ENCODE measurements at places on chromosomes 4 and X.

GRCh38 chr4:113760094-113760794 lies 1.3 kb downstream of the CAMK2D start:
- peak; percentile 10 for DNase-seq

- no peak for DNase-seq
Measured at GRCh38 chr4:157888281-157888680, 284.5 kb downstream of the GASK1B start.

GRCh38 chr4:26822546-26822945 lies 38.1 kb upstream of the STIM2 start:
- no peak for DNase-seq

GRCh38 chr4:110088670-110089069 lies 109.7 kb downstream of the ELOVL6 start:
- no peak for DNase-seq

GRCh38 chr4:71445811-71446210 lies 107.0 kb downstream of the SLC4A4 start:
- DNase-seq, result no peak

DNA sequence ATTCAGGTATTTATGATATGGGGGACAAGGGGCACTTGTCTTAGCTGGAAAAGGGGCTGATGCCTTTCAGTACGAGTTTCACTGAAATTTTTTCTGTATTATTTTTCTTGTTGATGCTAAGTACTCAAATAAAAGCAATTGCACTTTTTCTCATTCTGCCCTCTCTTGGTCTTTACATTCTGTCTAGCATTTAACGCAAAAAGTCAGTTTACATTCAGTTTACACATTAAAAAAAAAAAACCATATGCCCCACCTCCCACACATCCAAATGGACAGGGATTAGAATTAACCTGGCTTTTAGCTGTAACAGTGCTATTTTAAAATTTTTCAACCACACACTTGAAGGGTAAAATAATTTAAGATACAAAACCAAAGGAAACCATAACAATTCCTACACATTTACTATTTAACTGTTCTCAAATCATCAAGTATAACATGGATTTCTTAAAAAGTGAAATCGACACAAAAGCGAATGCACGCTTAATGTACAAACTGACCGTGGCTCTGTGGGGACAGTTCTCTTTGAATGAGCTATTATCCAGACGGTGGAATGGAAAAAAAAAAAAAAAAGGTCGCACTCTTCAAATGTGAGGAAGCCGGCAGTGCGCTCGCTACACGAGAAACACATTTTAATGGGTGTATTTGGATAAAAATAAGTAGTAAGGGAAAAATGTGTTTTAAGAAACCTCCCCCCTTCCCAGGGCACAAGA lies 1.4 kb downstream of the AMMECR1 start:
- DNase-seq, result no peak

GRCh38 chrX:72060196-72060920 lies 71.4 kb downstream of the RTL5 start:
- DNase-seq, result no peak

GRCh38 chrX:12779534-12779933 lies 11.7 kb upstream of the PRPS2 start:
- no peak for DNase-seq

- no peak for DNase-seq
Measured at GRCh38 chrX:35728481-35728880, 69.7 kb upstream of the MAGEB16 start.

- no peak for DNase-seq
Measured at GRCh38 chr4:147039976-147040575, 94.4 kb upstream of the TTC29 start.

- DNase-seq, result no peak
Measured at GRCh38 chr4:176549161-176549865, 229.5 kb downstream of the SPCS3 start.

GRCh38 chr4:88230969-88231771 lies 53.2 kb downstream of the PPM1K start:
- no peak for DNase-seq

GRCh38 chr4:663438-664428 lies 10.3 kb downstream of the ATP5ME start:
- DNase-seq, result no peak

DNA sequence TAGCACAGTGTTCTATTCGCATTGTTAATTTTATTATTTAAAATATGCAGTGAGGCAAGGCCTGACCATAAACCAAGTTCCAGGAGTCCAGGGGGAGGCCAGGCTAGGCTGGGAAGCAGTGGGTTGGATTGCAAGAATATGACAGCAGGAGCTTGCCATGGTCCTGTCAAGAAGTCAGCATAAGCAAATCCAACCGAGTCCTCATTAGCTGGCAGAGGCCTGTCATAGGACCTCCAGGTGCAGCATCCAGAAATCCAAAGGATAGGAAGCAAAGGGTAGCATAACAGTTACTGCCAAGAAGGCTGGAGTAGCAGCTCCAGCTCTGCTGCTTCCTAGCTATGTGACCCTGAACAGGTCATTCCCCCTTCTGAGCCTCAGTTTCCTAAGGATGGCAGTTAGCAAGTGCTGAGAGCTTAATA lies 13.4 kb downstream of the PJA1 start:
- no peak for DNase-seq

- no peak for DNase-seq
Measured at GRCh38 chr4:155950461-155950860, 3.2 kb downstream of the CTSO start.

DNA sequence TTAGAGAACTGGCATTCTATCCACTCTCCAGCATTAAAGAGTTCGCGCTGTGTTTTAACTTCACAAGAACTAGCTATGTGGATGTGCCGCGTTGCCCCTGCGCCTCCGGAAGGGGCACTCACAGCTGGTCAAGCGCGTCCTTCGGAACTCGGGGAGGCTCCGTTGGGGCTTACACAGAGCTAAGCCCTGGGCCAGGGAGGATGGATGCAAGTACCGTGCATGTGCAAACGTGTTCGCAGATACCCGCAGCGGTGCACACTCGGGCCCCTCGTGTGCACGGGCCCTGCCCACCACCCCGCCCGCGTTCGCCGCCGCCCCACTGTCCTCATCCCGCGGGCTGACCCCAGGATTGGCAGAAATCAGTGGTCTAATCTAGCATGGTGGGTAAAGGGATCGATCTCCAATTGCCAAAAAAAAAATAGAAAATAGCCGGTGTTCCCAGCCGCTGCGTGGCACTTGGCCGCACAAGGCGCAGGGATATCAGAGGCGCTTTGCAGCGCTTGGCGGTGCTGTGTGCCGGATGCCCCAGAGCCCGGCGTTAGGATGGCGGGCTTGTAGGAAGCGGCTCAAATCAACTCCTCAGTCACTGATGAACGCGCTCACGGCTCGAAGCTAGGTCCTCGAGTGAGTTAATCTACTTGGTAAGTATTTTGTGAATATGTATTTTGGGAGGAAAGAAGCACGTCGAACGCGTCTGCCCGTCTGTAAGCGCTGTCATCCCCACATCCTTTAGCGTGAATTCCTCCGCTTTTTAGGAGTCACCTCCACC lies 989 bp upstream of the PCDH10 start:
- DNase-seq, result no peak

Data from NCI-H1436 treated with DMSO at 0.1 percent for 48 hours (cell line).